CD4-positive, alpha-beta memory T cell (primary cell): ENCODE measurements at places on chromosomes 5 and 9.

- no peak for DNase-seq
These were observed 21.9 kb downstream of the DIAPH1 start for GRCh38 chr5:141596867-141597266.

GRCh38 chr9:73761905-73762304, 610.2 kb downstream of the ANXA1 start:
- no peak for DNase-seq

- DNase-seq: no peak
These were observed 243.6 kb upstream of the HAPLN1 start for GRCh38 chr5:83964271-83964670.

DNA sequence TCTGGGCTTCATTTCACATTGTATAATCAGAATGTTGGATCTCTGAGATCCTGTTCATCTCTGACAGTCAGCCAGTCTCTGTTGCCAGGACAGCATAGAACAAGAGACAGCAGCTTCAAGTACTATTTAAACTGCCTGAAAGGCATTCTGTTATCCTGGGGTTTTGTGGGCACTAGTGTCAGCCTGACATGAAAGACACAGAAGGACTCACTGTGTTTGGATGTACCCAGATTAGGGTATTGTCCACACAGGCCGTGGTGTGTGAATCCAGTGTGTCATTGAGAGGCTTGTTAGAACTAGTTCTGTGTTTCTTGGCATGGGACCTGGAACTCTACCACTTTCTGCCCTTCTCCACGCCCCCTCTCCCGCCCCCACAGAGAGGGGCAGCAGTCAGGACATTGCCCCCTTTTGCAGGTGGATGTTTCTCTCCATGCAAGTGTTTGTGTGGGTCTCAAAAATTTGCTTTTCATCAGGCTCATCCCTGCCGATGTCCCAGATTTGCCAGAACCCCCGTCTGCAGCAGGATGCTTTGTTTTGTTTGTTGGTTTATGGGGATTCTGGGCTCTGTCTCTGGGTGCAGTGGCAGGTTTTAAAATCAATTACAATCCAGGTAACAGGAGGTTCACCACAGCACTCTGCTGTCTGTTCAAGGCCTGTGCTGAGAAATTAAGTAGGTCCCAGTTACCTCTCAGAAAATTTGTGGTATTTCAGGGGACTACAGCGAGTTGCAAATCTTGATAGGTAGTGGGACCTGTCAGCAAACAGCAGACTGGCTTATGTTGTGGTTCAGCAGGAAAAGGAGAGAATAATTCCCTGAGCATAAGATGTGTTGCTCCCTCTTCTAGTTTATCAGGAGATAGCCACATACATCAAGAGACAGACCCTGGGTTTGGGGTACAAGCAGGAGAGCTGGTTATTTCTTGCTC, 144.6 kb downstream of the DOCK2 start:
- no peak for DNase-seq

- no peak for DNase-seq
These were observed 154.4 kb upstream of the EPB41L4A start for GRCh38 chr5:112573441-112573840.

DNA sequence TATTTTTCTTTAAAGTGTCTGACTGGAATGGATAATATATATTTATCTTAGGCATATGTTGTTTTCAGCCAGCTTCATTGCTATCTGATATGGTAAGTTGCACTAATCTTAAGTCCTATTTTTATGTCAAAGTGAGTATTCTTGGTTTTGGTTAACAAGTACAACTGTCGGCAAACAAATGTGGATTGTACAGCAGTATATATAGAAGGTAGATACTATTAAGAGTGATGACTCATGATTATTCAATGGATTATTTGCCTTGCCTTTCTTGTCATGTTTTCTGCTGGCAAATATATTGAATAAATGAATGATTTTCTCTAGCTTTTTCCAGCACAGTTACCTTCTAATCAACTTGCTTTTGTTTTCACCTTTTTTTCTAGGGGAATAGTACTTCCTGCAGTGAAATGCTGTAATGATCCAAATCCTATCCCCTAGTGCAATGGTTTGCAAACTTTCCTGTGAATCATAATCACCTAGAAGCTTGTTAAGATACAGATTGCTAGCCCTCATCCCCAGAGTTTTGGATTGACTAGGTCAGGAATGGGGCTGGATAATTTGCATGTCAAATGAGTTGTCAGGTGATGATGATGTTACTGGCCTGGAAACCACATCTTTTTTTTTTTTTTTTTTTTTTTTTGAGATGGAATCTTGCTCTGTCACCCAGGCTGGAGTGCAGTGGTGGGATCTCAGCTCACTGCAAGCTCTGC, 60.8 kb upstream of the ARRDC3 start:
- DNase-seq: no peak

DNA sequence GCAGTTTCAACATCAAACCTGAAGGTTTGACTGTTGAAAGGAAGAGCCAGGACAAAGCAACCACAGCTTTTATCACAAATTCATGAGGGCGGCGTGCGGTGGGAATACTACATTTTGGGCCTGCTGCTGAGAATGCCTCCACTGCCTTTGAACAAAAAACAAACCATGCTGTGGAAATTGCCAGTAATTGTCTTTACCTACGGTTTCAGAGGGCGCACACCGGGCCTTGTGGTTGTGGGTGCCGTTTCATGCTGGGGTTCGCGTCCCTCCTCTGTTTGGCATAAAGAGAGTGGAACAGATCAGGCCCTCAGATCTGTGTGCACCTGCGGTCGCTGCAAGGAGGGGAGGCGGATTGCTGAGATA, 27.6 kb upstream of the TCF7 start:
- peak; percentile 89 for DNase-seq

DNA sequence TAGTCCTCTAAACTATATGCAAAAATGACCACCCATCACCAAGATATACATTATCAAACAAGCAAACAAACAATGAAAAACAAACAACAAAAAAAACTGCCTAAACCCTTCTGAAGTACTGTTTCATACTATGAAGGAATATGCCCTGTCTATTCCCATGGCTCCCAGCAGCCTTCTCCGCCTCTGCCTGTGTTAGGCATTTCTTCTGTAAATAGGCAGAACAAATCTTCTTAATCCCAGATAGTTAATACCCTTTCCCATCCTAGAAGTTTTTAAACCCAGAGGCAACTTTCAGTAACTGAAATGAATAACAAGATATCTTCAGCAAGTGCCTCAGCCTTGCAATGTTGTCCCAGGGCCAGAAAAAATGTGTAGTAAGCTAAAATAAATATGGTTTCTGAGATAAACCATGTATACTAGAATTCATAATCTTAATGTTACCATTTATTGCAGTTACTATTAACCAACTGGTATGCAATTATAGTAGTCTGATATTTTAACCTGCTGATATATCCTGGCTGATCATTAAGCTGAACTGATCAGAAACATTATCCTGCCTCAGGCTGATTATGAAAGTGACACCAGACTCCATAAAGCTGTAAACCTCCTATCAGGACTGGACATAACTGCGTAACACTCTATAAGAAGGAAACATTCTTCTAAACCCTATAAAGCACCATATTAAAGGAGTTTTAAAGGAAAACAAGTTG, 68.5 kb downstream of the ANKRD31 start:
- no peak for DNase-seq

- no peak for DNase-seq
These were observed 465.7 kb upstream of the DMAC1 start for GRCh38 chr9:8265281-8265680.

DNA sequence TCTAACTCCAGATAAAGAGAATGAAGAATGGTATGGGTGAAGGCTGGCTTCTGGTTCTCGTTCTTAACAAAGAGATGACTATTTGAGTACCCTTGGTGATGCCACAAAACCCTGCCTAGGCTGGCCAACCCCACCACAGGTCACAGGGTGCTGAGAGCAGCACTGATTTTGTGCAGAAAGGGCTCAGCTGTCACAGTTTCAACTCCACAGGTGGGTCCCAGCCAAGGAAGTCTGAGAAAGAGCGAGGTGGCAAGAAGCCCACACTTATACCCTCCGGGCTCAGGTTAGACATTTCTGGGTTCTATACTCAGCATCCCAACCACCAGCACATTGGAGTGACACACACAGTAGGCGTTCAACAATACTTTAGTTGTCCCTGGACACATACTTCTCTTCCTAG, 118.1 kb downstream of the SLIT3 start:
- DNase-seq: no peak
